ENCODE measurements at places on chromosomes 6 and 20.

DNA sequence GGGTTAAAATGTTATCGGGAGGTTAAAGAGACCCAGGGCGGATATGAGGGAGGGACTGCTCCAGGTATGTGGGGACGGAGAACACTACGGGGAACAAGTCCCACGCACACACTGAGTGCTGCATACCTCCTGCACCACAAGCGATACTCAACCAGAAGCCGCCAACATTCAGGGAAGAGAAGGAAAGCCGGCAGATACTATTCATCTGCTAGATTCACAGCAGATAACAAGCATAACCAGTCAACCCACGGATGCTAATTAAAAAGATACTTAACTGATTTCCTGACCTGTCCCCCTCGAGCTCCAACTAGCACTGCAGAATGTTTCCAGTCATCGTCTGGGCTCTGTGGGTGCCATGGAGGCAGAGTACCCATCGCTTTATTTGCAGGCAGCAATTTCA is 45.1 kb upstream of the RPS6KA2 start:
- DNase-seq = no peak

GRCh38 chr6:13698715-13699114 is 12.9 kb downstream of the RANBP9 start:
- no peak for DNase-seq

DNA sequence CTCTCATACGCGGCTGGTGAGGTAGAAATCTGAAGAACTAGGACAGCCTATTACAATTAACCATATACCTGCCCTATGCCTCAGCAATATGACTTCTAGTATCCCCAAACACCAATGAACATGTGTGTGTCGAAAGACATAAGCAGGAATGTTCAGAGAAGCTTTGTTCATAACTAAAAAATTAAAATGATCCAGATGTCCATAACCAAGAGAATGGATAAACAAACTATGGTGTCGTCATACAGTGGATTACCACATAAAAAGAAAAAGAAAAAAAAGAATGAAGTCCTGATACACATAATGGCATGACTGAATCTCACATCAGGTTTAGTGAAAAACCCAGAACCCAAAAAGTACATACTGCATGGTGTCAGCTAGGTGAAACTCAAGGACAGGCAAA is 73.9 kb downstream of the MDN1 start:
- no peak for DNase-seq

DNA sequence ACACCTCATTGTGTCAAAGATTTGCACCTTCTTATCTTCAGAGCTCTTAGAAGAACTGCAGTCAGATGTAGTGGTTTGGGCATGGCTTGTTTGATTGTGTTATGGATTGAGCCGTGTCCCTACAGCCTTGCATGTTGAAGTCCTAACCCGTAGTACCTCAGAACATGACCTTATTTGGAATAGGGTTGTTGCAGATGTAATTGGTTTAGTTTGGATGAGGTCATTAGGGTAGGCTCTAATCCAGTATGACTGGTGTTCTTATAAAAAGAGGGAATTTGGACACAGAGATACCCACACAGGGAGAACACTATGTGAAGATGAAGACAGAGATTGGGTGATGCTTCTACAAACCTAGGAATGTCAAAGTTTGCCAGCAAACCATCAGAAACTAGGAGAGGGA is 35.4 kb upstream of the PHACTR2 start:
- DNase-seq = peak; percentile 34

- DNase-seq = no peak
Measured at GRCh38 chr6:75532521-75532920, 38.9 kb upstream of the FILIP1 start.

DNA sequence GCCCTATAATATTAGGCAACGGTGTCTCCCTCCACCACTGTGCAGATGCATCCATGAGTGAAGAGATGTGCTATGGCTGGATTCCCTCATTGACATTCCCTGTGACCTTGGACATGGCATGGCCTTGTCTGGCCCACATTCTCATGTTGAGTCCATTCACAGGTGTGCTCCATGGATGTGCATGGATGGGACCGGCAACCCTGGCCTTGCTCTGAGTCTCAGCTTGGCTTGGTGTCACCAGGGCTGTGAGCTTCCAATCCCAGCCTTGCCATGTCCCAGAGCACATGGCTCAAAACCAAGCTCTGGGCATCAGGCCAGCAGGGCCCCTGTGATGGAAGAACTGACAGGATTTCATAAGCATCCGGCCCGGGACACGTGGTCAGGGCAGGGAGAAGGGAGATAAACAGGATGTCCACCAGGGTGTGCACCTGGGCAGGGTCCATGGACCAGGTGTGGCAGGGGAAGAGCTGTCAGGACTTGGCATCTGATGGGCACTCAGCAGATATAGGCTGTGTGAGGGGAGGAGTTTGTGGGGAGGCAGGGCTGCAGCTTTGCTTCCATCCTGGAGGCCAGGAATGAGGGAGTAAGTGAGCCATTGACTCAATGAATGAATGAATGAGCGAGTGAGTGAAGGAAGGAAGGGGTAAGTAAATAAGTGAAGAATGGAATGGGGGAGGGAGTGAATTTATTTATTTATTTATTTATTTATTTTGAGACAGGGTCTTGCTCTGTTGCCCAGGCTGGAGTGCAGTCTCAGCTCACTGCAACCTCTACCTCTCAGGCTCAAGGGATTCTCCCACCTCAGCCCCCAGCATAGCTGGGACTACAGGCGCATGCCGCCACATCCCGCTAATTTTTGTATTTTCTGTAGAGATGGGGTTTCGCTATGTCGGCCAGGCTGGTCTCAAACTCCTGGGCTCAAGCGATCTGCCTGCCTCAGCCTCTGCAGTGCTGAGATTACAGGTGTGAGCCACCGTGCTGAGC is 15.7 kb downstream of the NRSN2 start:
- DNase-seq = peak; percentile 95

- DNase-seq = no peak
Measured at GRCh38 chr6:164322533-164322932, 908.0 kb downstream of the QKI start.

- no peak for DNase-seq
Measured at GRCh38 chr20:34163307-34163706, 51.3 kb upstream of the EIF2S2 start.

DNA sequence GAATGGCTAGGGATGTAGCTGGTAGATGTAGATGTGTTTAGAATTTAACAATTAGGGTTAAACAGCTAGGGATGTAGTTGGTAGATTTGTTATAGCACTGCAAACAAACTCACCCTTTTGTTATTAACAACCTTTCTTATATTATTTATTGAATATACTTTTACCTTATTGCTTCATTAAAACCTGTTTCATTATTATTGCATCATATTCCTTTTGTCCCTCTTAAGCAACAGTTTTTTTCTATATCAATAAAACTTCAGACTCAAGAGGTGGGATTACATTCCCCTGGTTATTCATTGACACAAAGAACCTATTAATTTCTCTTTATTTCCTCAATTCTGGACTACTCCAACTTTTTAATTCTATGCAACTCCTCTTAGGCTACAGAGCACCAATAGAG is 661.2 kb downstream of the EYS start:
- no peak for DNase-seq

DNA sequence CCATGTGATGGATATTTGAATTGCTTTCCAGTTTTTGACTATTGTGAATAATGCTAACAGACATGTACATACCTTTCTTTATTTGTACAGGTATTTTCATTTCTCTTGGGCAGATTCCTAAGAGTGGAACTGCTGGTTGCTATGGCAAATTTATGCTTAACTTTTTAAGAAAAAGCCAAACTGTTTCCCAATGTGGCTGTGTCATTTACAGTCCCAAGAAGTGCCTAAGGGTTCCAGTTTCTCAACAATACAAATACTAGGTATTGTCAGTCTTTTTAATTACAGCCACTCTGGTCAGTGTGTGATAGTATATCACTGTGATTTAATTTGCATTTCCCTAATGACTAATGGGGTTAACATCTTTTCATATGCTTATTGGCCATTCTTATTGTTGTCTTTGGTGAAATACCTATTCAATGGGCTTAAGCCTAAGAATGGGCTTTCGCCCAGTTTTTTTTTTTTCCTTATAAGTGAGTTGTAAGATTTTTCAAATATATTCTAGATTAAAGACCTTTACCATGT is 10.3 kb downstream of the REPS1 start:
- no peak for DNase-seq

DNA sequence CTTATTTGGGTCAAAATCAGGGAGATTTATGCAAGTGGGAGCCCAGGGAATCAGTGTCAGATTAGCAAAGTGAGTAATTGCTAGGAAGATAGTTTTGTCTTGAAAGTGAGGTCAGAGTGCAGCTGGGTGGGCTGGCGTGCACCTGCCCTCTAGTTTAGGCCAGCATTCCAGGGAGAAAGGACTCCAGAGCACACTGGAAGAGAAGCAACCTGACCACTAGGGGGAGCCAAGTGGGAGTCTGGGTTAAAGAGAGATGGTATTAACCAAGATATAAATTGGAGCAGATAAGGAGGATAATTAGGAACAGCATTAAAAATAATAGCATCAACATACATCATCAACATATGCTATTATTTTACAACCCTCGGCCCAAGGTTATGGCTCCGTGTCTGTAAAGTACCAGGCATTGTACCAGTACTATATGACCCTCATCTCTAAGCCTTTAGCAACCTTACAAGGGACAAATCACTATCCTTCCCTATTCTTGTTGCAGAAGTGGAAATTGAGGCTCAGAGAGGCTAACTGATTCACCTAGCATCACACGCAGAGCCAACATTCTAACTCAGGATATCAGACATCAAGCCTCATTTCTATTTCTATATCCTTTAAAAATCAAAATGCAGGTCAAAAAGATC is 57.8 kb downstream of the SLC2A10 start:
- DNase-seq = peak; percentile 13

GRCh38 chr6:106300944-106301343 is 24.6 kb downstream of the ATG5 start:
- DNase-seq = no peak

DNA sequence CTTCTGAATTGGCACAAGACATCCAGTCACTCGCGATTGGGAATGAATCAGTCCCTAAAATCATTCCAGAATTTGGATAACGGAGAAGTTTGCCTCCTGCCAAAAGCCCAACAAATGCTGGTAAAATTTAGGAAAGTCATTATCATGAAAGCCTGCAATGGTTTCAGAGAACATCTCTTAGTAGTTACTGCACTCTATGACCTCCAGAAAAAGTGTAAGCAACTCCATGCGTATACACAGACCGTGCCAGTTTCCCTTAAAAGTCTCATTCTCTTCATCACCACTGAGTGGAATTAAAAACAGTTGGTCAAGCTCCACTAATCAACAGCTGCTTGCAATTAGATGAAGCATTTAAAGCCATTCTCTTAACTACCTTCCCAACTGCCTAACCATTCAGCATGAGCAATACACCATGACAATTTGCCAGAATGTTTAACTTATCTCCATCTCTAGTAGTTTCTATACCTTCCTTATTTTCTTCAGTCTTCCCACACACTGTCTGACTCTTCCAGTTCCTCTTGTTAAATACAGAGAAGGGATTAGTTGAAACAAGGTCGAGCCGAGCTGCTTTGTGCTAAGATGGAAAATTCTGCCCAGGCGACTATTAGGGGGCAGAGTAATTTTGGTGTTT is 183.6 kb upstream of the PRDM1 start:
- no peak for DNase-seq

DNA sequence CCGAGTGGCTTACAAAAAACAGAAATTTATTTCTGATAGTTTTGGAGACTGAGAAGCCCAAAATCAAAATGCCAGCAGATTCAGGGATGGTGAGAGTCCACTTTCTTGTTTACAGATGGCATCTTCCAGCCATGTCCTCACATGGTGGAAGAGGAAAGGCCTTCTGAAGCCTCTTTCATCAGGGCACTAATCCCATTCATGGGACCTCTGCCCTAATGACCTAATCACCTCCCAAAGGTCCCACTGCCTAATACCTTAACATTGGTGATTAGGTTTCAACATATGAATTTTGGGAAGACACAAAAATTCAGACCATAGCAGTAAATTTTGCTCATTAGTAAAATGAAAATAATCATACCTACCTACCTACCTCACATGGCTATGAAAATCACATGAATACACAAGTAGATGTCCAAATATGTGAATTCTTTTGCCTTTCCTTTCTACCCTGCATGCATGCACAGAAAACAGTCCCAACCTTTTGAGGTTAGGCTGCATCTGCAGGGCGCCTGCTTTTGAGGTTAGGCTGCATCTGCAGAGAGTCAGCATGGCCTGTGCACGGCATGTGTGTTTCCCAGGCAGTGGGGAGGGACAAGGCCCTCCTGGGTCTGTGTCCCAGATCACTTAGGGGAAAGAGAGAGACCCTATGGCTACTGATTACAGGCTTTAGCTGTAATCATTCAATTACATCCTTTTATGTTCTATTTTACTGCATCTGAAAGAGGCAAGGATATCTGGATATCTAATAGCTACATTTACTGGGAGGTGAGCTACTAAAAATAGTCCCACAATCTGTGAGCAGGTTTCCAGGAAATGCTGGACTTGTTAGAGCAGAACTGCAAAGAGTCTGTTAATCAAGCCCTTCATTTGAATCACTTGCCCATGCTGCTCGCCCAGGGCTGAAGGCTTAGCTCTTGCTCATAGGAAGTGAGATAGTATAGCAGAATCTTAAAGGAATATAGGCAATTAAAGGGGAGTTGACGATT is 497.7 kb upstream of the MARCKS start:
- DNase-seq = no peak

DNA sequence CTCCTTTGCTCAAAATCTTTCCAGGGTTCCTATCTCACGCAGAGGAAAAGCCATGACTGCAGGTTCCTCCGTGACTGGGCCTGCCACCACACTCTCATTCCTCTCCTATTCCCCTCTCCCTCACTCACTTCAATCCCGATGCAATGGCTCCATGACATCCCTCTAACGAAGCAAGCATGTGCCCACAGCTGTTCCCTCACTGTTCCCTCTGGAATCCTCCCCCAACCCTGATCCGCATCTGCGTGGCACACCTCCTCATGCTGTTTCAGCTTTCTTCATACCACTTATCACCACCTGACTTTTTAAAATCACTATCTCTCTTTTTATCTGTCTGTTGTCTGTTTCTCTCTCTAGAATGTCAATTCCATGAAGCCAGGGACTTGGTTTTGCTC is 25.5 kb downstream of the ANGPT4 start:
- DNase-seq = no peak

DNA sequence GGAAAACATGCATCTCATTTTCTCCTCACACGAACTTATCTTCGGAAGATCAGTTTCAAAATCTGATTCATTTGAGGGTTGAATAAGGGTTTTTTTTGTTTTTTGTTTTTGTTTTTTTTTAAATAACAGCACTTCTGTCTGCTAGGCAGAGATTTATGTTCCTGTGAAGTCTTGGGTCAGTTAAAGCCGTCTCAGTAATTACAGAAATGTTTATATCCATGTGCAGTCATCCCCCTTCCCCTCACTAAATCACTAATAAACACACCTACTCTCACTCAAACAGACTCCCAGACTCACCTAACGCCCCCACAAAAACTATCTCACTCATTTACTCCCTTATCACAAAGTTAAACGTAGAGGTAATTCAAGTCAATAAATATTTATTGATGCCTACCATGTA is 214.2 kb upstream of the SUPT3H start:
- no peak for DNase-seq

DNA sequence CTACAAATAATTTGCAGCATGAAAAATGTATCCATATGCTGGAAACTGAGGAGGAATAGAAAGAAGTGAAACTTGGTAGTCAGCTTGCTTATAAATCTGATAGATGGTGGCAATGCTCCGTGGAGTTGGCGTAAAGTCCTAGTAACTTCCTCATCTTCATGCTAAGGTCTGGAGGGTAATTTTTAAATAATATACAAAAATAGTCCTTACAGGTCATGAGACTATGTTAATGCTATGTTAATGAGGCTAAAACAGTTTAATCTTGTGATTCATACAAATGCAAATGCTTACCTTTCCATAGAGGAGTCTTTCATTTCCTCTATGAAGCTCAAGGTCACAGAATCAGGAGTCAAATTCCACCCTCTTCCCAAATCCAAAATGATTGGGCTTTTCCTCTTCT is 9.4 kb upstream of the CRIP3 start:
- no peak for DNase-seq

GRCh38 chr6:1227600-1227934 is 84.3 kb upstream of the FOXQ1 start:
- no peak for DNase-seq
